OCI-M1 (cell line): ENCODE measurements at places on chromosomes 7 and 10.

DNA sequence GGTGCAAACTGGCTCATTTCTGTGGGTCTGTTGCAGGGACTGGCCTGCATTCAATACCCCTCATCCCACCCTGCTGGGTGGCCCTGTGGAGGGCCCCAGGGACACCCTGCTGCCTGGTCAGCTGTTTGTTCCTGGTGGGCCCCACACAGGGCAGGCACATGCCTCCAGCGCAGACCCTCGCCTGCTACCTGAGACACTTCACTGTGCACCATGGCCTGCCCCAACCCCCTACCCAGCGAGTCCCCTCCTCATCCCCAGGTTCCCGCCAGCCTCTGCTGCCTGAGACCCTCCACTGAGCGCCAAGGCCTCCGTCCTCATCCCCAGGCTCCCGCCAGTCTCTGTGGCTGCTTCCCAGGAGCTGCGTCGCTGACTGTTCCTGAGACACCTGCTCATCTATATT is 16.8 kb downstream of the GPR146 start:
- DNase-seq = no peak

DNA sequence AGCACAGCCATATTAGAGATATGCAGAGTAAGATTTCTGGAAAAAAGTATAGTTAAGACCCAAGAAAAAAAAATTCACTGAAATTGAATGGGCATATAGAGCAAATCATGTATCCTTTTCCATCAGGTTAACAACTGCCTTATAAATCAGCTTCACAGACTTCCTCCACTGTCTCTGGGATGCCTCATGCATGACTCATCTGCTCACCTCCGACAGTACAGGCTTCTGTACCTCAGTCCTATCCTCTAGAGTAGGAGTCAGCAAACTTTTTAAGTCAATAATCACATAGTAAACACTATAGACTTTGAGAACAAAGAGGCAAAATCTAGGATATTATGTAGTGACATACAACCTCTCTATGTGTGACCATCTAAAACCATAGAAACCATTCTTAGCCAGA is 211.6 kb upstream of the SP8 start:
- DNase-seq = no peak

DNA sequence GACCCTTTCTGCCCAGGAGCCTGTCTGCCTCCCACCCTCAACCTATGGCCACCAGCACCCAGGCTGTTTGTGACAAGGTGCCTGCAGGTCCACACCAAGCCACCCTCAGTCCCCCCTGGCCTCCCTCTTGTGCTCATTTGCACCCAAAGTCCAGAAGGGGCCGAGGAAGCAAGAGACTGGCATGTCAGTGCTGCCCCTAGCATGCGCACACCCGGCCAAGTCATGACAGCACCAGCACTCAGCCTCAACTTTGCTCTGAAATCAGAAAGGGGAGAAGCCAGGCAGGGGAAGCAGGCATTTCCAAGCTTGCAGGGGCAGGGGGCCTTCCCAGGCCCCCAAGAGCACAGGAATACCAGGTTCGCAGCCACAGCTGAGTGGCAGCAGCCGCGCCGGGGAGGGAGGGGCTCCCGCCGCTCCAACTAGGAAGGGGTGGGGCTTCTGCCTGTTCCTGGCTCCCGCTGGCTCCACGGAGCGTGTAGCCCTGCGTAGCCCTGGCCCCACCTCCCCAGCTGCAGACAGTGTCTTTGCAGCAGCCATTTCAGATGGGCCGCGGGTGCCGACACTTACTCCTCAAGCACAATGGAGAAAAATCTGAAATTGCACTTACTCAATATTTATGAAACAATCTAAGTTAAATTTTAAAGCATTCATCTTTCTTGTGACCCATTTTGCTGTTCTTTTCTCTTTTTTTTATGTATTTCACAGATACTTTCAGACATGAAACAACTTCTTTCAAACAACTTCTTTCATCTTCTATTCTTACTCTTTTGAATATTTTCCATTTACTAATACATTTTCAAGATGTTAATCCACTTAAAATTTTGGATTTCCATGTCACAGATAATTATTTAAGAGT is 54.9 kb upstream of the ABCB5 start:
- no peak for DNase-seq

GRCh38 chr10:82319074-82319473 is 444.1 kb downstream of the NRG3 start:
- no peak for DNase-seq

DNA sequence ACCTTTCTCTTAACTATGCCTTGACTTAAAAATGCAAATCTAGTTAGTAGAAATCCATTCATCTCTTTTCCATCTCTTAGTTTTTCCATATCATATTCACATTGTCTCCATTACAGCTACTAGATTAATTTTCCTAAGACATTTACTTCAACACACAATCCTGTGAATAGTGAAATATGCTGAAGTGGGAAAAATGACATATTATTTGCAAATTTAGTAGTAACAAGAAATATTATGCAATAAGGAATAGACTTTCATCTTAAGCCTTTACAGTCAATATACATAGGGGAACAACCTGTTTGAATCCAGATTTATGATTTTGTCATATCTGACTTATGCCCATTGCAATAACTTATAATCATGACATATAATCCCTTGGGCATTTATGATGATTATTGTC is 277.0 kb upstream of the IMMP2L start:
- no peak for DNase-seq

DNA sequence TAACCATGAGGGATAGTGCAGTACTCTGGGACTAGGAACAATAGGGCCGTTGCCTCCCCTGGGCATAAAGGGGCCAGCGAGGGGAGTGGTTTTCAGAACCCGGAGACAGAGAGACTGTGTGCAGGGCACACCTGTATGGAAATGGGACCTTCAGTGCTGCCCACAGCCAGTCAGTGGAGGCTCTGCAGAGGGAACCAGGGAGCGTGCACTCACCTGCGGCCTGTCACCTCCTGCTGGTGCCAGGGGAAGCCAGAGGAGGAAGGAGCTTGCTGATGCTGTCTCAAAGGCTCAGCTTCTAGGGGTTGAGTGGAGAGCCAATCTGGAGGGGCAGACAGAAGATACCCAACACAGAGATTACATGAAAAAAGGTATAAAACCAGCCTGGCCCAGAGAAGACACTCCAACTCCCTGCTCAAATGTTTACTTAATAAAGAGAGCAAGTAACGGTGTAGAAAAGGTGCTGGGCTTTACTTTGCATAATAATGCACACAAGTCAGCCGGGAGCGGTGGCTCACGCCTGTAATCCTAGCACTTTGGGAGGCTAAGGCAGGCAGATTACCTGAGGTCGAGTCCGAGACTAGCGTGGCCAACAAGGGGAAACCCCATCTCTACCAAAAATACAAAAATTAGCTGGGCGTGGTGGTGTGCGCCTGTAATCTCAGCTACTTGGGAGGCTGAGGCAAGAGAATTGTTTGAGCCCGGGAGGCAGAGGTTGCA is 35.5 kb upstream of the WAPL start:
- no peak for DNase-seq
